Keratinocyte (primary cell): ENCODE measurements at places on chromosomes 16 and 17.

DNA sequence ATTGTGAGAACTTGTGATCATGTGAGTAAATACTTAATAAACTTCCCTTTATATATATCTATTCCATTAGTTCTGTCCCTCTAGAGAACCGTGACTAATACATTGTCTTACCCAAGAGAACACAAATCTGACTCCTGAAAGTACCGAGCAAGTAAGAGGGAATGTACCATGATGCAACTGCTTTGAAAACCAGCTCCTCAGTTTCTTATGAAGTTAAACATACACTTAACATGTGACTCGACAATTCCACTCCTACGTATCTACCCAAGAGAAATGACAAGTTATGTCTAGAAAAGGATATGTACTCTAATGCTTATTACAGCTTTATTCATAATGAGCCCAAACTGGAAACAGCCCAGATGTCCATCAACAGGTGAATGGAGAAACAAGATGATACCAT is 8.8 kb upstream of the GJD3 start:
- no peak for DNase-seq

GRCh38 chr17:68497885-68498319 is 14.3 kb upstream of the PRKAR1A start:
- DNase-seq, result no peak

GRCh38 chr16:17368446-17368845 is 102.3 kb downstream of the XYLT1 start:
- DNase-seq, result no peak

DNA sequence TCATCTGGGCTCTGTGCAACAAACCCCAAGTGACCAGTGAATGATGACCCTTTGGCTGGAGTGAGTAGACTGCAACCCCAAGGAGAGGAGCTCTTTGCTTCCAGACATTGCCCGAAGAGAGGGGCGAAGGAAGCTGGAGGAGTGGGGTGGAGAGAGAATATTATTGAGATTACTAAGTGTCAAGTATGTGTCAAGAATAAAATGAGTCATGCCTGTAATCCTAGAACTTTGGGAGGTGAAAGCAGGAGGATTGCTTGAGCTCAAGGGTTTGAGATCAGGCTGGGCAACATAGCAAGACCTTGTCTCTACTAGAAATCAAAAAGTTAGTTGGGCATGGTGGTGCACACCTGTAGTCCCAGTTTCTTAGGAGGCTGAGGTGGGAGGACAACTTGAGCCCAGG is 142.0 kb upstream of the CCL2 start:
- no peak for DNase-seq

- no peak for DNase-seq
These were observed 389.6 kb upstream of the DYNLRB2 start for GRCh38 chr16:80150978-80151721.

DNA sequence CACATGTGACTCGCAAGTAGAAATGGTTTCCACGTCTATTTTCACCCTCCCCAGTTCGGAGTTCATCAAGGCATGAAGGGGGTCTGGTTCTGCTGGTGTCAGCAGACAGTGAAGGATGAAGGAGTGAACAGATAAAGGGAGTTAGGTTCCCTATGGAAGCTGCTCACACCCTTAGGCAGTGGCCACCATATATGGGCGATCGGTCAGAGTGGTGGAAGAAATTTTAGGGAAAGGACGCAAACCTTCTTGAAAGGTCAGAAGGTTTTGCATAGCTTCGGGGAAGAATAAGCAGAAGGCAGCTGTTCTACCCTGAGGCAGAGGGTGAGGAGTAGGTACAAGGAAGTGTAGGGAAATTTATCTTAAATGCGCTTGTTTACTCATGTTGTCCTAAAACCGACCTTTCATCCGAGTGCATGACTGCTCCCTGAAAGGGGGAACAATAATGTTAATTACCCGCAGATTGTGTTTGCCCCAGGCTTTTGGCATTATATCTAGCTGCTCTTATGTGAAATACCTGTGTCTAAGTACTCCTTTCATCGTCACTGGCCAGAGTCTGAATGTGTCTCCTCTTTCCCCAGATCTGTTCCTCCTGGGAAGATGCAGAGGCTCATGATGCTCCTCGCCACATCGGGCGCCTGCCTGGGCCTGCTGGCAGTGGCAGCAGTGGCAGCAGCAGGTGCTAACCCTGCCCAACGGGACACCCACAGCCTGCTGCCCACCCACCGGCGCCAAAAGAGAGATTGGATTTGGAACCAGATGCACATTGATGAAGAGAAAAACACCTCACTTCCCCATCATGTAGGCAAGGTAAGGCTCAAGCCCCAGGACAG is 12.5 kb downstream of the CDH5 start:
- DNase-seq, result no peak

- no peak for DNase-seq
These were observed 77.4 kb upstream of the TOB1 start for GRCh38 chr17:50943575-50943933.
